ENCODE measurements at places on chromosomes 7 and 10.

GRCh38 chr10:44627591-44628354 lies 242.9 kb upstream of the CXCL12 start:
- no peak for DNase-seq

DNA sequence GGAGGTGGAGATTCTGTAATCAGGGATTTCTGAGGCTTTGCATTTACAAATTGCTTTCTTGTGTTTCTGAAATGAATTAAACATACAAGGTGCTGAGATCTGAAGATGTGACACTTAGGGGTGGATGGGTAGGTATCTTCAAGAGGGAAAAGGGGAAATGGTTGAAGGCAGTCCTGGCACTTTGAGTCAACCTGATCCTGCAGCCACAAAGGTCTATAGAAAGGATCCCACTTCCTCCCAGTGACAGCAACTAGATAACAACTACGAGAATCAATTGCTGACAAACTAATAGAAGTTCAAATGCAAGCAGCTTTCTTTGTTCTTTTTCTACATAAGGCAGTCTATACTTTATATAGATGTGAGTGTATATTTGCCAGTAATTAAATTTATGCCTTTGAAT lies 553.3 kb downstream of the MDFIC start:
- no peak for DNase-seq

- DNase-seq = no peak
Measured at GRCh38 chr7:94420328-94420727, 25.6 kb downstream of the COL1A2 start.

DNA sequence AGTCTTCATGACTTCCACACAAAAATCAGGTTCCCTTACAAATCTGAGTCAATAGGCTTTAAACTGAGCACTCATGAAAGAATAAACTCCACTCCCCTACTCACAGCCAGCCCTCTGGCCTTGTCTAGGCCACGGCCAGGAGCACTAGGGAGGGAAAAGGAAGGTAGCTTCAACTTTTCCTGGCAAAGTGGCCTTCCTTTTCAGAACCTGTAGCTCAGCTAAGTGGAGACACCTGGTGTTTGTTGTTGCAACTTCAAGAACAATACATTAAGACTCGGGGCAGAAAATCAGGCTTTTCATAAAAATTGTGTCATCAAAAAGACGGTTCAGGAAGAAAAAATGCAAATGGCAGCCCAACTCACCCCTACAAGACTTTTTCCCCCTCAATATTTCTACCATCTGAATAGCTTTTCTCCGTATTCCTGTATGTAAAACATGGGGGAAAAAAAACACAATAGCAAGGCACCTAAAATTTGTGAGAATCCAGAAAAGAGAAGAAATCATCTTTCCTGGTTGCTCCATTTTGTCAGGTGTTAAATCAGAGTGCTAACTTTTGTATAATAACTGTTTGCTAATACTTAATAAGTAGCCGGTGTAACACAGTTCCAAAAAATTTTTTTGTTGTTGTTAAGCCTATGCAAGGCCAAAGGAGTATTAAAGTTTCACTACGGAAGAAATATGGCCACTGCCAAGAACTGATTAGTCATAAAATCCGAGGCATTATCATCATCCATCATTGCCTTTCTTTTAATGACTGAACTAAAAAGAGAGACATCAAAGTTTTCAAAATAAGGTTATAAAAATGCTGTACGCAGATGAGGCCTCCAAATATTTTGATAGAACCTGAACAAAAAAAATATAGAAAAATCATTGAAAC lies 66.2 kb upstream of the ARID5B start:
- no peak for DNase-seq

DNA sequence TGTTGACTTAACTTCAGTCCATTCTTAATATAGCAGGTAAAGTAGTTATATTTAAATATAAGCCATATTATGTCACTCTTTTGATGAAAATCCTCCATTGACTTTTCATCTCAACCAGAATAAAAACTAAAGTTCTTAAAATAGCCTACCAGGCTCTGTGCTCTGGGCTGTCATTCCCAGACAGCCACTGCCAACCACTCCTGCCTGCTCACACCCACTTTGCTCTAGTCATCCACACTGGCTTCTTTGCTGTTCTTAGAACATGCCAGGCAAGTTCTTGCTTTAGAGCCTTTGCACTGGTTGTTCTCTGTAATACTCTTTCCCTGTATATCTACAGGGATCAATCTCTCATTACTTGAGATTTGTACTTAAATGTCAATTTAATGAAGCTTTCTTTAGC lies 80.6 kb downstream of the ZEB1 start:
- no peak for DNase-seq

- no peak for DNase-seq
Measured at GRCh38 chr7:137890449-137890921, 43.7 kb upstream of the DGKI start.

GRCh38 chr7:88668591-88668990 lies 90.9 kb upstream of the ZNF804B start:
- DNase-seq = no peak

- no peak for DNase-seq
Measured at GRCh38 chr7:3078514-3078913, 34.8 kb upstream of the CARD11 start.

Data from stimulated activated CD4-positive, alpha-beta T cell treated with anti-CD3 and anti-CD28 coated beads, Interleukin-1b, Interleukin-23, amount 100 ng/mL, for 1 hour (primary cell).